Forelimb muscle (tissue), 1 donor: ENCODE measurements at places on chromosomes 16 and 17. TPM values are rescaled to one million over a fixed set of nuclear protein-coding genes. Genes with fewer than 3 reads are reported as not detected.

The KRTAP9-4 gene
- not detected for polyA plus RNA-seq

The SMPD3 gene
- polyA plus RNA-seq: 1.1 TPM

The HBM gene
- polyA plus RNA-seq: 6.8 TPM

The RAB37 gene
- 0.90 TPM for polyA plus RNA-seq

The ITGA2B gene
- 2.9 TPM for polyA plus RNA-seq

The MYO15A gene
- 1.2 TPM for polyA plus RNA-seq

The KRT25 gene
- not detected for polyA plus RNA-seq

The IL21R gene
- polyA plus RNA-seq: 0.20 TPM

The SYT17 gene
- 5.9 TPM for polyA plus RNA-seq

GRCh38 chr16:73916829-73917594 is 379.6 kb upstream of the PSMD7 start:
- no peak for DNase-seq

DNA sequence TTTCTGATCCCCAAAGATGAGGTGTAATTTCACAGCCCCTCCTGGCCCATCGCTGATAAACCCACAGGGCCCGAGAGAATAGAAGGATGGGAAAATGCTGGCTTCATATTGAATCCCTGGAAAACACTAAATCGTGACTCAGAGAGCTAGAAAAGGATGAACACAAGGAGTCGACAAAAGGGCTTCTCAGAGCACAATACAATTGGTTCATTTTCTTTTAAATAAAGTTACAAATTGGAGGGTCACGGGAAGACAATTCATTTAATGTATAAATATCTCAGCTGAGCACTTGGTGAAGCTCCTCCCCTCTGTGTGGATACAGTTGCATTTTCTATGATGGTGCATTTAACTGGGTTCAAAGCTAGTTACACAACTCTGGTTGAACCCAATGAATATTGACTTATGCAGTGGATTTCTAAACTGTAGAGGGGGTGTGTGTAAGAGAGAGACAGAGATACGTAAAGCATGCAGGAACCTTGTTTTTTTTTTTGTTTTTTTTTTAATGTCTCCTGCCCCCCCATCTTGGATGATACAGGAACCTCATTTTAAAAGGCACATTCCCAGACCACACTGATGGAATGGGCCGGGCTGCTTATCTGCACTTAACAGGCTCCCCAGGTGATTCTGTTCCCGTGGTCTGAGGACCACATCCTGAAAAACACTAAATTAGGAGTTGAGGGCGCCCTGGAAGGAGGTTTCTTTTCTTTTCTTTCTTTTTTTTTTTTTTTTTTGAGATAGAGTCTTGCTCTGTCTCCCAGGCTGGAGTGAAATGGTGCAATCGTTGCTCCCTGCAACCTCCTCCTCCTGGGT is 14.1 kb downstream of the TTYH2 start:
- DNase-seq: no peak

DNA sequence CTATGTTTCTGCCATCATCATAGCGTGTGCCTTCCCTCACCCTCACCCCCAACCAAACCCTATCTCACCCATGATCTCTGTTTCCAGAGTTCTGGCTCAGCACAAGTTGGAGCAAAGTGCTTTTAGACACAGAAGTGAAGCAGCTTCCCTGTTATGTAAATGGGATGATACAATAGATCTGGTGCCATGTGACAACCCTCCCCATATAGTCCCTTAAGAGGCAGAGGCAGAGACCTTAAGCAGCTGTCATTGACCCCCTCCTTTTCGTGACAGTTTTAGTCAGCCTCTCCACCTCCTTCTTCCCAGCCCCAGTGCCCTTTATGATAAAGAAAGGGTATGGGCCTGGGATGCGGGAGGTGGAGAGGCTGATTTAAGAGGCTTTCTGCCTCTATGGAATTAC is 40.3 kb upstream of the MED13 start:
- no peak for DNase-seq

- DNase-seq: no peak
Observed at GRCh38 chr17:37276475-37276874, 99.3 kb upstream of the C17orf78 start.

GRCh38 chr17:41664587-41665565 is 23.8 kb upstream of the EIF1 start:
- no peak for DNase-seq

DNA sequence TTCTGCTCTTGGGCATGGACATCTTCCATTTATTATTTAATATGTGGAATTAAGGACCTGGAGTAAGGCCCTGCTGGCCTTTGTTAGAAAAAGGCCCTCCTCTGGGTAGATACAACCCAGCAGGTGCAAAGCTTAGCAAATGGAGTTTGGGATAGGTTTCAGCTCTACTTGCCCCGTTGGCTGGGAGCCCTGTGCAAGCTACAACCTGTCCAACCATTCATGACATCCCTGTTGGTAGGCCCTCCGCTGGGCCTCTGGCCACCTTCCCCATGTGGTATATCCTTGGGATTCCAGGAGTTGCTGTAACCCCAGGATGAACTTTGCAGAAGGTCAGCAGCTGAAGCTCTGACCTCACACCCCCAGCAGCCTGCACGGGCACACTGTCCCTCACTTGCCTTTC is 6.4 kb downstream of the NGFR start:
- DNase-seq: no peak

DNA sequence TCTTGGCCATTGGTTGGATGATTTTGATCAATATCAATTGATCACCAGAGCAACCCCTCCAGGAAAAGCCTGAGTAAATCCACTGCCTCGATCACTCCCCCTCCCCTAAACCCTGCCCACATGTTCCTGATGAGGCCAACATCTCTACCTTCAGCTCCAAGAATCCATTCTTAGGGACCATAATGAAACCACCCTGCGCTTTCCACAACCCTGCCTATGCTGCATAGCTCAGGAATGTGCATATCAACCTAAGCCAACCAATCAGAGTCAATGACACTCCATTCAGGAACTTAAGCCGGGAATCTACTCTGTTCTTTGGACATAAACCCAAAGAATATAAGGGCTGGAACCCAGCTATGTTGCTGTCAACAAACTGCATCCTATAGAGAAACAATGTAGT is 86.3 kb downstream of the MYH11 start:
- DNase-seq: no peak

GRCh38 chr16:53486230-53486629 is 16.8 kb downstream of the AKTIP start:
- DNase-seq: no peak

- no peak for DNase-seq
Observed at GRCh38 chr17:75681289-75681688, 14.2 kb downstream of the SAP30BP start.

DNA sequence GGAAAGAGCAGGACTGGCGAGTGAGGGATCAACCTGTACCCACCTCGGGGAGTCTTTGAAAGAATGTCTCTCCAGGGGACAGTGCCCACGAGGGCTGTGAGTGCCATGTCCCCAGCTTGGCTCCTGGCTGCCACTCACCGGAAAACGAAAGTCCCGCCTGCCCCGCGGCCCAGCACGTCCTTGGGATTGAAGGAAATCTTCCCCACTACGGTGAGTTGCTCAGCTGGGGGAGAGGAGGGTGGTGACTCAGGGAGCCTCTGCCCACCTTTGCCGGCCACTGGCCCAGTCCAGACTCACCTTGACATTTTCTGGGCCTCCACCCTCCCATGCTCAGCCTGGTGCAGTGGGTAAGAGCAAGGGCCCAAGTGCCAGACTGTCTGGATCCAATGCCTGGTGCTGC is 17.1 kb downstream of the PLK1 start:
- no peak for DNase-seq

DNA sequence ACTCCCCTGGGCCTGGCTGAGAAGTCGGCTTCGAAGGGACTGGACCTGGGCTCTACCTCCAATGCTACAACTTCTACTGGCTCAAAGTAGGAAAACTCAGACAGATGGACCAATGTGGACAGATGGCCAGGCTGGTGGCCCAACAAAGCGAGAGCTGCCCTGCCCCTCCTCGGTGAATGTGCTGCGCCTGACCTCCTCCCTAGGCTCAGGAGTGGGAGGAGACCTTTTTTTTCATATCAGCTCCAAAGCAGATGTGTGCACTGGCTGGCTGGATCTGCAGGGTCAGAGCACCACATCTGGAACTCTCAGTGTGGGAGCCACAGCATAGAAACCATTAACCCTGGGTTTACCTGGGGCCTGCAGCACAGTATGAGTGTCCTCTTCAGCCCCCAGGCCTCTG is 20.8 kb downstream of the ATP6V0D1 start:
- DNase-seq: no peak

DNA sequence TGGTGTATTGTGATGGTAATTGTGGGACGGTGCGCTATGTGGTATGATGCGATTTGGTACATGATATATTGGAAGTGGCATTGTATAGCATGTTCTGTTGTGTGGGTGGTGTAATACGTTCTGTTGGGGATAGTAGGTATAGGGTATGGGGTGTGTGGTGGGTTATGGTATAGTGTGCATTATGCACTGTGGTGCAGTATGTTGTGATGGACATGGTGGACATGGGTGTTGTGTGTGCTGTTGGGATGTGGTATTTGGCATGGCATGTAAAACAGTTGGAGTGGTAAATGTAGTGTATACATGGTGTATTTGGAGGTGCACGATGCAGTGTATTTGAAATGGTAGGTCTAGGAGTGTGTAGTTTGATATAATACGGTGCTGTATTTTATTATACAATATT is 170.6 kb upstream of the CNTNAP4 start:
- DNase-seq: no peak

- no peak for DNase-seq
Observed at GRCh38 chr16:54277845-54278703, 8.5 kb downstream of the IRX3 start.

DNA sequence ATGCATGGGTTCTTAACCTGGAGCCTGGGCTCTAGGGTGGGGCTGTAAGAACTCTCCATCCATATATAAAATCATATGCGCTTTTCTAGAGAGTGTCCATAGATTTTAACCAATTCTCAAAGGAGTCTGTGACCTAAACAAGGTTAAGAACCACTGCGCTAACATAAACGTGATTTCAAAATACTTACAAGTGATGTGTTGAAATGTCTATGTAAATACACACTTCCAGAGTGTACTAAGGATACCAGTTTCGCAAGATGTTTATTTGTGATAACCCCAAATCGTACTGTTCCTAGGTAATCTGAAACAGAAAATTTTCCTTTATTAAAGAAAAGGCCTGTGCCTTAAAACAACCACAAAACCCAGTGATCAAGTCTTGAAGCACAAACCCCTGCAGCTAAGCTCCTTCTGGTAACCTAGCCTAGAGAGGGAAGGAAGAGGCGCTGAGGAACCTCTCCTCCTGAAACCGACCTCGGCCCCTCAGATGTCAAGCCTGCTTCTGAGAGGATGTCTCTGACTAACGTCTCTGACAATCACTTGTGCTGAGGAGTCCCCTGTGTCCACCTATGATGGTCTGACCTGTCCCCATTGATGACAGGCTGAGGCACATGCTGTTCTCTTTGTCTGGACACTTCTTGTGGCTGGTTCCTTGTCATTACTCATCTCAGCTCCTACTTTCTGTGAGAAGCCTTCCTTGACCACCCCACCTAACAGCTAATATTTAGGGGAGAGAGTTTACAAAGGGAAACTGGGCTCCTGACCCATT is 32.2 kb downstream of the SNN start:
- no peak for DNase-seq

- no peak for DNase-seq
Observed at GRCh38 chr16:28098959-28099945, 35.7 kb upstream of the GSG1L start.
